ENCODE measurements at places on chromosomes 12 and 14.

DNA sequence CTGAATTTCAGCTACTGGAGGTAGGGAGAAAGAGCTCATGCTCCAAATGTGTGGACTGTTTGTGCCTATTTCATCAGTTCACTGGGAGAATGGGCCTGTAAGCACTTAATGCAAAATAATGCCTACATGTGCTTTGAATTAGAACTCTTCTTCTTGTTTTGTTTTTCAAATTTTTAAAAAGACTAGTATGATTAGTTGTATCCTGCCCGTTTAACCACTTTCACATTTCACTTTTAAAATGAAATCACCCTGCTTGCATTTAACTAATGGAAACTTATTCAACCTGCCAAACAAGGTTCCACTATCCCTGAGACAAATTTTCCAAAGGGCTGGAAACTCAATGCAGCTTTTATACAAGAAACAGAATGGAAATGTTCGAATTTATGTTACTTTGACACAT, 79.7 kb downstream of the SAMD4A start:
- no peak for DNase-seq

- peak; percentile 70 for DNase-seq
These were observed 936 bp downstream of the AKT1 start for GRCh38 chr14:104794631-104794992.

GRCh38 chr14:71625891-71626701, 306.1 kb upstream of the RGS6 start:
- no peak for DNase-seq

GRCh38 chr12:18723752-18724151, 14.1 kb downstream of the PLCZ1 start:
- no peak for DNase-seq

DNA sequence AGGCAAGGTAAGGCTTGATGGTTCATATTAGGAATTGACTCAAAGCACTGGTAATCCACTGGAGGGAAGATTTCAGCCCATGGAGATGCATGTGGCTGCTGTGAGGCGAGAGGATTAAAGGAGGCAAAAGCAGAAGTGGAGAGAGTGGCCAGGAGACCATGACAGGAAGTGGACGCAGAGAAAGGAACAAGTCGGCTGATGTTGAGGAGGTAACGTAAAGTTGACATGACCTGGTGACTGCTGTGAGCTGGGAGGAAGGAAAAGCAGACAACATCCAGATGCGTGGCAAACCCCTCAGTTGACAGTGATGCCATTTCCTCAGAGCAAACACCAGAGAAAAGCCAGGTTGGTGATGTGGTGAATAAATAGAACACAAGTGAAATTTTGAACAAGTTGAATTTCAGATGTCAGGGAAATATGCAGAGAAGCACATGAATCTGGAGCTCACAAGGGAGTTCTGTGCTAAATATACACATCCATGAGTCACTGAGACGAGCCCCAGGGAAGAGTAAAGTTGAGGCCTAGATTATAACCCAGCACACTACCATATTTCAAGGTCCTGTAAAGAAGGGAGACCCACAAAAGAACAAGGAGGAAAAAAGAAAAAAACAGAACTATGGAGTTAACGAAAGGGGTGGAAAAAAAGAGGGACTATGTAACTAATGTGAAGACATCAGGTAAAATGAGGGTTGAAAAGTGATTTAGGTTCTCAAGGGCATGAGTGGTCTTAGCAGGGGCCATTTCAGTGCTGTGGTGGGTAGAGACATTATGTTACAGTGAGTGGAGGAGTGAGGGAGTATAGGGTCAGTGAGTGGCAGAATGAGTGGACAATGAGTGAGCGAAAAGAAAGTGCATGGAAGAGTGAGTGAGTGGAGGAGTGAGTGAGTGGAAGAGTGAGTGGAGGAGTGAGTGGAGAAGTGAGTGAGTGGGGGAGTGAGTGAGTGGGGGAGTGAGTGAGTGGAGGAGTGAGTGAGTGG, 61.6 kb upstream of the GZMB start:
- DNase-seq, result no peak
